Astrocyte of the hippocampus (primary cell): ENCODE measurements at places on chromosomes 5 and 9.
A peak's percentile ranks its signal among the peaks of the same experiment; 100 is the strongest.

DNA sequence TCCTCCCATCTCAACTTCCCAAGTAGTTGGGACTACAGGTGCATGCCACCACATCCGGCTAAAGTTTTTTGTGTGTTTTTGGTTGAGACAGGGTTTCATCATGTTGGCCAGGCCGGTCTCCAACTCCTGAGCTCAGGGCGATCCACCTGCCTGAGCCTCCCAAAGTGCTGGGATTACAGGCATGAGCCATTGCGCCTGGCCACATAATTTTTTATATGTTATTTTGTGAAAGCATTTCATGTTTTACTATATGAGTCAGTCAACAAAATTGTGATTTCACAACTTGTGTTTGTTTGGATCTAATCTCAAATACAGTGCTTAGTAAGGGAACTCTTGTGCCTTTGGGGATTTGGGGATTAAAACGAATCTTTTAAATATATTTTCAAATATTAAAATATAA is 20.0 kb upstream of the FAM120AOS start:
- no peak for DNase-seq

- no peak for DNase-seq
These were observed 116.2 kb upstream of the CNTLN start for GRCh38 chr9:17018540-17019196.

- peak; percentile 95 for DNase-seq
These were observed at the start of gene PIP5KL1 for GRCh38 chr9:127930231-127931091. PIP5KL1 (minus strand) TSS chr9:127930777; CDS start chr9:127930752, 25 bp downstream.

DNA sequence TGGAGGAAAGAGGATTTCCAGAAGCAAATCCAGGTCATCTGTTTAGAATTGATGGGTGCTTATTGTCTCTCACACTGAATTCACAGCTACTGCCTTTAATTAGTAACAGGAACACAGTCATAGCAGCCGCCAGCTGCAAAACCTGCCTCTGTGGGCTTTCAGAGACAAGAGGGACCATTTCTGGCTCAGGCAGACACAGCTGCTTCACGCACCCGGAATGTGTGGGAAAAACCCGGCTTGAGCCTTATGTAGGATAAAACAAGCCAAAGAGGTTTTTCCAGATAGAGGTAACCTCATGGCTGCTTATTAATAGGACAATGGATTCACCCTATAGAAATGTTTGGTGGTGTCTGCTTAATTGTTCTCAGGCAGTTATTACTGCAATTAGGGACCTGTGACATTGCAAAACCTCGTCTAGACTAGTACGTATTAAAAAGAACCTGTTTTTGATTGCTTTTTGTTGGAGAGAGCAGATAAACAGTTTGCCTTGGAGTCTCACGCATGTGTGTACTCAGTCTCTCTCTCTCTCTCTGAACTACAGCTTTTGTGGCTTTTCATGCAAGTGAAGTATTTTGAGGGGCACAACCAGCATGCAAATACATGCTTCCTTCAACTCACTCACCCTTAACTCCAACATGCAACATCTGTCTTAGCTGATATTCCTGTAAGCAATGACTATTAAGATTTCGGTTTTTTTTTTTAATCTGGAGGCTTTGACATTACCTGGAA is 302.7 kb downstream of the PLK2 start:
- DNase-seq: peak; percentile 60

DNA sequence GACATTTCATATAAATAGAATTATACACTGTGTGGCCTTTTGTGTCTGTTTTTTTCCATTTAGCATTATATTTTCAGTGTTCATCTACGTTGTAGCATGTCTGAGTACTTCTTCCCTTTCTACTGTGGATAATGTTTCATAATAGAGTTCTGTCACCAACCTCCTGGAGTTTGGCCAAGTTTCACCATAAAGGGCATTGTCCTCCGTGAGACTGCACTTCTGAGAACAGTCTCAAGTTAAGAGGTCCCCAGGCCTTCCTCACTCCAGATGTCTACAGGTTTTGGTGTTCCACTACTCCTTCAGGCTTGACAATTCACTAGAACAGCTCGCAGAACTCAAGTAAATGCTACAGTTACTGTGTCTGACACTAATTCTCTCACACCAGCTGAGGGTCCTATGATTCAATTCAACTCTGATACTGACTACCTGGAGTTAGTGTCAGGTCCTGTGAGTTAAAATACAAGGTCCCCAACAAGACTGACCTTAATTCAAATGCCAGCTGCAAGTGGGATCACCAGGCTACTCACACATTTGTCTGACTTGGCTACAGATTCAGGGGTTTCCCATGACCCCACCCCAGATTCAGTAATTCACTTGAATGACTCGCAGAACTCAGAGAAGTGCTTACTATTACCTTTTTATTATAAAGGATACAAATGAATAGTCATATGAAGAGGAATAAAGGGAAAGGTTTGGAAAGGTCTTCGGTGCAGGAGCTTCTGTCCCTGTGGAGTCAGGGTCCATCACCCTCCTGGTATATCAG is 31.1 kb downstream of the SLC35A4 start:
- DNase-seq: no peak

GRCh38 chr9:100515578-100516494 is 42.9 kb downstream of the TMEFF1 start:
- DNase-seq: peak; percentile 41

DNA sequence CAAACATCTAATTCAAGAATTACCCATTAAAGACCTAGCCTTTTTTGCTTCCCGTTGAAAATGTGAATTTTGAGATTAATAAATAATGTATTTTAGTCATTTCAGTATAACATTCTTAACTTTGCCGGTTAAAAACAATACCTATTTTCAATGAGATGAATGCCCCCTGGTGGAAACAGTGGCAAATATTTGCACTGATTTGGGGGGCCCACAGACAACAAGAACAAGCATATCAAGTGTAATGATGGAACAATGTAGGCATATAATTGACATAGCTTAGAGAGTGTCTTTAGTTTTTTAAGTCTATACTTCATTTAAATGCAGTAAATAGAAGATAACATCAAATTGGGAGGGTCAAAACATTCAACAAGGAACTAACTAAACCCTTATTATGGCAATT is 111.9 kb downstream of the NTRK2 start:
- DNase-seq: peak; percentile 22

GRCh38 chr5:6649186-6649585 is 15.9 kb downstream of the SRD5A1 start:
- no peak for DNase-seq

- DNase-seq: peak; percentile 4
These were observed 493.9 kb downstream of the NTRK2 start for GRCh38 chr9:85163415-85163814.

GRCh38 chr5:136605638-136606037 is 240.3 kb upstream of the TRPC7 start:
- DNase-seq: no peak

- peak; percentile 35 for DNase-seq
These were observed 221.3 kb upstream of the KLF9 start for GRCh38 chr9:70635790-70636189.

DNA sequence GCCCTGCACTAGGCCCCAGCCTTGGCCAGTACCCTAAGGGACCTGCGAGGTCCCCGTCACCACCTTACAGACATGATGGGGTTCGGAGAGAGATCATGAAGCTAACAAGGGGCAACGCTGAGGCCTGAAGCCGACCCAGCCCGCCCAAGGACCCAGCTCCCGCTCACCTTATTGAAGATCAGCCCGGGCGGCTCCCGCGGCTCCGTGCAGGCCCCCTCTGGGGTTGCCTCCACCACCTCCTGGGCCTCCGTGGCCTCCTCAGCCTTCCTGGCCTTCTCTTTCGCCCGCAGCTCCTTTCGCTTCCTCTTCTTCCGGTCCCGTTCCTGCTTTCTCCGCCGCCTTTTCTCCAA is 3.6 kb downstream of the SURF6 start:
- DNase-seq: no peak

GRCh38 chr9:72333709-72334108 is 31.3 kb downstream of the ZFAND5 start:
- DNase-seq: no peak

DNA sequence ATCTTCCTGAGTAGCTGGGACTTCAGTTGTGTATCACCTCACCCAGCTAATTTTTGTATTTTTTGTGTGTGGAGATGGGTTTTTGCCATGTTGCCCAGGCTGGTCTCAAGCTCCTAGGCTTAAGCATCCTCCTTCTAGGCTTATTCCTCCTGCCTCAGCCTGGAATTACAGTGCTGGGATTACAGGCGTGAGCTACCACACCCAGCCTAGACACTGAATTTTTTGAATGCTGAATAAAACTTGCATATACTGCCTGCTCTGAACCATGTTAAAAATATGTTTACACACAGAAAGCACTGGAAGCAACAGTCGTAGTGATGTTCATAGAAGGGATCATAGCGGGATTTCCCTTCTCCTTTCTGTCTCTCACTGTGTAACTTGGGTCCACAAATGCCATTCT is 121.3 kb upstream of the ICE1 start:
- DNase-seq: no peak

- peak; percentile 89 for DNase-seq
These were observed 6.8 kb downstream of the MRPL36 start for GRCh38 chr5:1792842-1793266.

DNA sequence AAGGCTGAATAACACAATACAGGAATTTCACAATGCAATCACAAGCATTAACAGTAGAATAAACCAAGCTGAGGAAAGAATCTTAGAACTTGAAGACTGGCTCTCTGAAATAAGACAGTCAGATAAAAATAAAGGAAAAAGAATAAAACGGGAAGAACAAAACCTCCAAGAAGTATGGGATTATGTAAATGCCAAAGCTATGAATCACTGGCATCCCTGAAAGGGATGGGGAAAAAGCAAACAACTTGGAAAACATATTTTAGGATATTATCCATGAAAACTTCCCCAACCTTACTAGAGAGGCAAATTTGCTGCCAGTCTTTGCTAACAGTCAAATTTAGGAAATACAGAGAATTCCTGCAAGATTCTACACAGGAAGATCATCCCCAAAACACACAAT is 157.9 kb downstream of the ALDH1A1 start:
- DNase-seq: no peak

DNA sequence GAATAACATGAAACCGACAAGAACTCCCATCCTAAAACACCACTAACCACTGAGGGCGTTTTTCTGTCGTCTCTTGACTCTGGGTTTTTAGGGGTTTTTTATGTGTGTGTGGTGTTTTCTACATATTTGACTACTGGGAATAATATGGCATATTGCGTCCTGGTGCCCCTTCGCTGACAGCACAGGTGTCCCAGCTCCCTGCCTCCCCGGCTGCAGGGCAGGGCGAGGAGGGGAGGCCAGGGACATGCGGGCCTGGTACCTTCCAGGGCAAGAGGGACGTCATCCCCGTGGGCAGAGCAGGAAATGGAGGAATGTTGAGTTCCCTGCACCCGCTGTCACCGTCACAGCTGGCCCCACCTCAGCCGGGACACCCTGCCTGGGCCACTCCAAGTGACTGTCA is 34.8 kb downstream of the VAV2 start:
- no peak for DNase-seq
